ENCODE measurements at places on chromosomes 6 and 20.

GRCh38 chr6:90676516-90677300 is 89.8 kb upstream of the MAP3K7 start:
- no peak for DNase-seq

DNA sequence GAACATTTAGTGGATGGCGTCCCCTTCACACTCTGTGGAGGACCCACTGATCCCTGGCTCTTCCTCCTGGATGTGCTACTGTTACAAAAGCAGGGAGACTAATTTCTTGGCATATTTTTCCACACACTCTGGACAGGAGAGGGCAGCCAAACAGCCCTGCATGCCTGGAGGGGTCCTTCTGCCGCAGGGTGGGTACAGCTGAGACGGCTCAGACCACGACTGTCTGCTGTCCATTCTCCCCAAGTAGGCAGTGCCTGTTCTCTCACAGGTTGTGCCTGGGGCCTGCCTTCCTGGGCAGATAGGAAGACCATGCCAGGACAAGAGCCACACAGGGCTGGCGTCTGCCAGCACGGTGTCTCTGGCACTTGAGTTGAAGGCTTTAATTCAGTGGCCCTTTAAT is 260.1 kb downstream of the FOXC1 start:
- DNase-seq, result no peak

- no peak for DNase-seq
Observed at GRCh38 chr20:21101932-21102575, 4.1 kb downstream of the LINC00237 start.

- DNase-seq, result no peak
Observed at GRCh38 chr6:85677234-85677956, 34.7 kb upstream of the SYNCRIP start.

- no peak for DNase-seq
Observed at GRCh38 chr20:22744341-22745193, 160.2 kb upstream of the FOXA2 start.
